ENCODE measurements at places on chromosomes 6 and 20. TPM values are rescaled to one million over a fixed set of nuclear protein-coding genes. Genes with fewer than 3 reads are reported as not detected.

ATAT1 gene
- total RNA-seq: 4.6 TPM

CENPQ gene
- total RNA-seq: 9.7 TPM

DNA sequence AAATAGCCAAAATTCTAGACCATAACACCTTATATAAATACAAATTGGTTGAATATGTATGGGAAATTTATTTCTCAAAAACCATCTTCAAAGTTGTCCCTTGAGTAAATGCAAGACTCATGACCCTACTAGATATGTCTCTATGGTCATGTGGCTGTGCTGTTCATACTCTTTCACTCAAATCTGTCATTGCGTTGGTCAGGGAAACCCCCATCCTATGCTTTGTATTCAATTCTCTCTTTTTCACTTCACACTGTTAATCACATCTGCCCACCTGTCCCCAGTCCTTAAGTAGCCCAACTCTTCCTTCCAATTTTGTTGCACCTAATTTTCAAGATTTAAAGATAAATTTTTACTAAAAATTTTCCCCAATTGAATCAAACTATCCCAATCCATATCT, 51.0 kb downstream of the RPS12 start:
- DNase-seq: no peak

DNA sequence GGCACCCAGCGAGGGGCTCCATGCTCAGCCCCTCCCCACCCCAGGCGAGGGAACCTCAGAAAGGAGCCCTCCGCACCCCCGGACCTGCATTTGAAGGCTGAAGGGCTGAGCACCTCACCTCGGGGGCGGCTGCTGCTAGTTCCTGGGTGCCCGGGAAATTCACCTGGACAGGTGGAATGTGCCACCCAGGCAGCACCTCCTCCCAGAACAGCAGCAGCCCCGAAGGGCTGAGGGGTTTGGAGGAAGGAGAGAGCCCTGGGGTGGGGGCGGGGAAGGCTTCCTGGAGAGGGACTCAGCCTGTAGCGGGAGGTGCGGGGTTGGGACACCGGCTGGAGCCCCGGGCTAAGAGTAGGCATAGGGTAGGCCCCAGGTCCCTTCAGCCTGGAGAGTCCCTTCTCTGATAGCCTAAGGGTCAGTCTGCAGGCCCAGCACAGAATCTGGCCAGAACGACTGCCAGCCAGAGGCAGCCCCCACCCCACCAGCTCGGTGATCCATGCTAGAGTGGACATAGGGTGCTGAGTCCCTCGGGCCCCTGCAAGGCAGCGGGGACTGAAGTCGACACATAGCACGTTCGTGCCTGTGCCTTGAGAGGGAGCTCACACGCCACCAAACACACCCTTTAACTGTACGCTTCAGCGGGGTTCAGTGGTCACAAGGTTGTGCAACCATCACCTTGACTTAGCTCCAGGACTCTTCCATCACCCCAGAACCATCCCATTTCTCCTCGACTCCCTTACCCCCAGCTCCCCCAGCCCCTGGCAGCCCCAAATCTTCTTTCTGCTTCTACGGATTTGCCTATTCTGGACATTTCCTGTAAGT, 180.9 kb downstream of the TAF4 start:
- DNase-seq: no peak

BNIP5 gene
- total RNA-seq: not detected

DNA sequence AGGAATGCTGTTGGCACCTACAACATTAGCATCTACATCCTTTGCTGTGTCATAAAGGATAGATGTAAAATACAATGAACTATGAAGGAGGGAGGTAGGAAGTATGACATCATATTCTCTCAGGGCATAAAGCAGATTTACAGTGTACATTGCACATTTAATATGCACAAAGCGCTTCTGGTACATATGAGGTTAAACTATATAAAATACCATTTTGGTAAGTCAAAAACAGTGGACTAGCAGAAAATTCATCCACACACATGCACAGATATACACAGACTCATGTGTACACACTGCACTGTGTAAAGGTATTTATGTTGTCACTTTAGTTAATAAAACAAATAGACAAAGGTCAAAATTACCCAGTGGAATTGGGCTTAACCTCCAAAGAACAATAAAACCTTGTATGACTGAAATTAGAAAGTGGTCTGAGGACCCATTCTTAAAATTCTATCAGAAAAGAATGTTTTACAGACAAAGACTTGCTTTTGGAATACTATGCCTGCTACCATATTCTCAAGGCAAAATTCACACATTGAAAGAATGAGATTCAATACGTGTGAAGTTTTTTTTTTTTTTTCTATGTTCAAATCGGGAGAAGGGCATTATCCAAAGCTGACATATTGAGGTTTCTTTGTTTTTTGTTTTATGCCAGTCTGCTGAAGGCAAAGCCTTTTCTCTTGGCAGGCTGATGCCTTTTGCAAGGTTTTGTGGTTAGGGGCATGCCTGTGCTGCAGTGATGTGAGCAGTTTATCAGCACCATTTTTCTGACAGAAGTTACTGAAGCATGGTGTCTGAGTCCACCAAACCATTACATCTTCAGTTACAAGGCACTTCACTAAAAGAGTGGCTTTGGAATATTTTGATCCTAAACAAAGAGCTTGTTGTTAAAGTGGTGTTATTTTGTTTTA, 199.0 kb downstream of the PLCB1 start:
- no peak for DNase-seq

- DNase-seq: no peak
Observed at GRCh38 chr6:21147995-21148394, 445.6 kb upstream of the SOX4 start.

PLCG1 gene
- total RNA-seq: 112 TPM

- no peak for DNase-seq
Observed at GRCh38 chr20:47667531-47668312, 117.6 kb downstream of the SULF2 start.

GRCh38 chr6:16105854-16106253, 23.0 kb upstream of the MYLIP start:
- DNase-seq: peak; percentile 8

LAMA5 gene
- 308 TPM for total RNA-seq

GRCh38 chr6:144219056-144219685, 66.0 kb upstream of the UTRN start:
- DNase-seq: peak; percentile 61

GPR6 gene
- total RNA-seq: not detected

STMND1 gene
- not detected for total RNA-seq

UBD gene
- total RNA-seq: not detected

DNA sequence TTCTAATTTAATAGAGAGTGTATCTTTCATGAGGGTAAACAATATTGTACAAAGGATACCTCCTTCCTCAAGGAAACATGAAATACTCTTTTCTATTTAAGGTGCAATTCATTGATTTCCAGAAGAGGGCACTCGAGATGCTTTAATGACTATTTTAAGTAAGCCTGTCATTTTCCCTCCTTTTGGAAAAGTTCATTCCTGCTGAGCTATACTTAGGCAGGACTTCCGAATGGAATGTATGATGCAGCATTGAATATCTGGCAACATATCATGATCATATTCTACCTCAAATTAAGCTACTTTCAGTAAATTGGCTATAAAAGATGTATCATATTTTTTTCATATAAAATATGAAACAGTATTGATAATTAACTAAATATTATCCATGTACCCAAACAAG, 5.0 kb downstream of the DST start:
- DNase-seq: peak; percentile 87

- no peak for DNase-seq
Observed at GRCh38 chr20:38806855-38807655, 1.6 kb downstream of the PPP1R16B start.

DNA sequence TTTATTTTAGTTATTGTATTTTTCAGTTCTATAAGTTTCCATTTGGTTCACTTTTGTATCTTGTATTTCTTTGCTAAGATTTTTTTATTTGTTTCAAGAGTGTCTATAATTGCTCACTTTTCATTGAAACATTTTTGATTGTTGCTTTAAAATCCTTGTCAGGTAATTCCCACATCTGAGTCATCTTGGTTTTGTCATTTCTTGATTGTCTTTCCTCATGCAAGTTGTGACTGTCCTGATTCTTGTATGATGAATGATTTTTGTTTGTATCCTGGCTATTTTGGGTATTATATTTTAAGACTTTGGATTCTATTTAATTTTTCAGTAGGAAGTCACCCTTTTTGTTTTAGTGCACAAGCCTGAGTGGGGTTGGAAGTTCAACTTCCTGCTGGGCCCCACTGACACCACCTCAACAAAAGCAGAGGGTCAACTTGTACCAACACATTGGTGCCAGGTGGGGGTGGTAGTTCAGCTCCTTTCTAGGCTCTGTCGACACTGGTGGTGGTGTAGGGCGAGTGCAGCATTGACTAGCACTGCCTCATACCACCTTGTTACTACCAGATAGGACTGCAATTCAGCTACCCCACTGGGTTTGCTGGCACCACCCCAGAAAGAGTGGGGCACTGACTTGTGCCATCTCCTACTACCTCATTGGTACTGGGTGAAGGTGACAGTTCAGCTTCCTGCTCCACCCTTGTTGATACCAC, 8.8 kb downstream of the RSPH3 start:
- no peak for DNase-seq

- DNase-seq: no peak
Observed at GRCh38 chr6:43772681-43773049, 2.7 kb downstream of the VEGFA start.

- DNase-seq: no peak
Observed at GRCh38 chr20:48779435-48779834, 48.4 kb downstream of the PREX1 start.

GRCh38 chr6:20575704-20576451, 41.6 kb downstream of the CDKAL1 start:
- no peak for DNase-seq

GRCh38 chr6:161438430-161439030, 164.7 kb upstream of the AGPAT4 start:
- DNase-seq: no peak

ABHD12 gene
- total RNA-seq: 48.3 TPM

TUBB2B gene
- 5.1 TPM for total RNA-seq

- no peak for DNase-seq
Observed at GRCh38 chr20:1949347-1950100, 44.3 kb downstream of the PDYN start.

PNPLA1 gene
- total RNA-seq: 0.29 TPM

BTNL2 gene
- total RNA-seq: not detected

- peak; percentile 34 for DNase-seq
Observed at GRCh38 chr20:986733-987355, 15.3 kb downstream of the RSPO4 start.

GRCh38 chr6:37020381-37020780, 14.9 kb downstream of the FGD2 start:
- DNase-seq: peak; percentile 18

PROKR2 gene
- not detected for total RNA-seq

KIF25 gene
- not detected for total RNA-seq

DNA sequence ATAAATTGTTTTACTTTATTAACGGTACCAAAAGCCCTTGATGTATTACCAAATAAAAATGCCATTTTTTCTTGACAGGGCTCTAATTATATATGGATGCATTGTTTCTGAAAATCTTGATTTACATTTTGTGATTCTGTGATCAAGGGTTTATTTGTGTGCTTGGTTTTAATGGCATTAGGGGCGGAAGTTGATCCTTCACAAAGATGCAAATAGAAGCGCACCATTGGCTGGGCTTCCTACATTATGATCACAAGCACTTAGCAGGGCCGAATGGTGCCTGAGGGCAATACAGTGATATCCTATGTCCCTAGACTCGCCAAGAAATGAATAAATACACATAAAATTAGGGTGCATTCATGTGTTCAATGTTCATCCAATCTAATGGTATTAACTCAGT, 172.9 kb upstream of the UST start:
- DNase-seq: no peak

DNA sequence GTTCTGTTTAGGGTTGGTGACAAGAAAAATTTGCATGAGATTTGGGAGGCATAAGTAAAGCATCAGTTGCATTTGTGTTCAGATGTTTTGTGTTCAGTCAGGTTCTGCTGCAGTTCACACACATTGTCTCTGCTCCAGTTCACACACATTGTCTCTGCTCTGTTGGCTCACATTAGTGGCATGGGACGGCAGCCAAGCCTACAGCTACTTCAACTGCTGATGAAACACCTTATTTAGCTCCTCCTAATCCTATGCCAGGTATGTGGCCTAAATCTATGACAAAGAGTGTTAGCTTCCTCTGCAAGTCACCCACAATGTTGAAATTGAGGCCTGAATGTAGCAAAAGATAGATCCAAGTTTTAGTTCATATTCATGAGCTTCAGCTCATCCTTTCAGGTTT, 278.1 kb upstream of the SYNCRIP start:
- DNase-seq: peak; percentile 11

- peak; percentile 47 for DNase-seq
Observed at GRCh38 chr6:151240791-151241642, 1.2 kb downstream of the AKAP12 start.
